Cerebellum (tissue), 4 donors: ENCODE measurements at places on chromosomes 2 and 18.

- no peak for DNase-seq
These were observed 90.9 kb downstream of the CCDC138 start for GRCh38 chr2:108877506-108877905.

DNA sequence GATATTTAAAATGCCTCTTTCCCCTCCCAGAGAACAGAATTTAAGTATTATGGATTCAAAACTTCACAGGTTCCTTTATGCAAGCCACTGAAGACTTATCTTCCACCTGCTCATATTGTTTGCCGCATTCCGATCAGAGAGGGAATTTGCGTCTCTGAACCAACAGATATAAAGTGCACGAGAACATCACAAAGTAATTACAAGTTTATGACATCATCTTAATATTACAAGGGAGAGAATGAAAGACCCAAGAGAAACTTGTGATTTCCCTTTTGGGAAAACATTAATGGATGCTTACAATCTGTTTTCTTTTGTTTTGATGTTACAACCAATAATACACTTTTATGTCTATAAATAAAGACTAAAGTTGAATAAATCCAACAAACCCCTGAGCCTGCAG, 631.0 kb downstream of the BCL11A start:
- no peak for DNase-seq

DNA sequence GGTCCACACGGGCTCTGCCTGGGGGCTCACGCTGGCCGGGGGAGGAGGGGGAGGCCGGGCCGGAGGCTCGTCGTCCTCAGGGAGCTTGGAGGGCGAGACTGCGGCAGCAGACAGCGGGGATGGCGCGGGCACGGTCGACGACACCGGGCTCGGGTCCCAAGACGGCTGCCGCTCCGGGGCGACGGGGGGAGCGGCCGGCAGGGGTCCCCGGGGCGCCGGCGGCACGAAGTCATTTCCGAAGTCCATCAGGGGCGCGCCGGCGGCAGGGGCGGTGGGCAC, 491 bp downstream of the RTN4 start:
- DNase-seq = peak; percentile 17

DNA sequence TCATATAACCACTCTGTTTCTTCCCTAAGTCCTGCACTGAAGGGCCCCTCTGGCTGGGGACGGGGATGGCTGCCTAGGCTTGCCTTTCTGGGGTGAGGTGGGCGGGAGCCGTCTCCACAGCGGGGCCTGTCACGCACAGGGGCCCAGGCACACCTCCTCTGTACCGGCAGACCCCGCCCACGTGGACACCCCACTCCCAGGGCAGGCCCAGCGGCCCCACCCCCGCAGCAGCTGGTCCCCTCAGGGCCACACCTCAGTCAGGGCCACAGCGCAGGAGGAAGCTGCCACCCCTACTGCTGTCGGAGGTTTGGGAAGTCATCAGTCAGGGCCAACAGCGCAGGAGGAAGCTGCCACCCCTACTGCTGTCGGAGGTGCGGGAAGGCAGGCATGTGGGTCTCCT, 257.6 kb upstream of the RAB6C start:
- DNase-seq = no peak
